Occipital lobe (tissue), 3 donors: ENCODE measurements at places on chromosomes 3 and 15. TPM values are rescaled to one million over a fixed set of nuclear protein-coding genes. Genes with fewer than 3 reads are reported as not detected.

GRAMD1C gene
- total RNA-seq = 5.0 TPM

ESYT3 gene
- 0.31 TPM for total RNA-seq

GOLGA8T gene
- 0.16 TPM for total RNA-seq

CFAP100 gene
- total RNA-seq = 2.0 TPM

SERPINI2 gene
- total RNA-seq = 2.0 TPM

PPM1L gene
- total RNA-seq = 90.3 TPM

PATL2 gene
- total RNA-seq = 0.78 TPM

ABHD17C gene
- total RNA-seq = 14.7 TPM

AHSG gene
- 0.47 TPM for total RNA-seq

SKIL gene
- 134 TPM for total RNA-seq

CORO2B gene
- 19.8 TPM for total RNA-seq

PRRT3 gene
- 4.1 TPM for total RNA-seq

USP50 gene
- 1.1 TPM for total RNA-seq
